ENCODE measurements at places on chromosomes 11 and 22. TPM values are rescaled to one million over a fixed set of nuclear protein-coding genes. Genes with fewer than 3 reads are reported as not detected.

The PNPLA5 gene
- not detected for total RNA-seq

The GRM5 gene
- total RNA-seq = not detected

DNA sequence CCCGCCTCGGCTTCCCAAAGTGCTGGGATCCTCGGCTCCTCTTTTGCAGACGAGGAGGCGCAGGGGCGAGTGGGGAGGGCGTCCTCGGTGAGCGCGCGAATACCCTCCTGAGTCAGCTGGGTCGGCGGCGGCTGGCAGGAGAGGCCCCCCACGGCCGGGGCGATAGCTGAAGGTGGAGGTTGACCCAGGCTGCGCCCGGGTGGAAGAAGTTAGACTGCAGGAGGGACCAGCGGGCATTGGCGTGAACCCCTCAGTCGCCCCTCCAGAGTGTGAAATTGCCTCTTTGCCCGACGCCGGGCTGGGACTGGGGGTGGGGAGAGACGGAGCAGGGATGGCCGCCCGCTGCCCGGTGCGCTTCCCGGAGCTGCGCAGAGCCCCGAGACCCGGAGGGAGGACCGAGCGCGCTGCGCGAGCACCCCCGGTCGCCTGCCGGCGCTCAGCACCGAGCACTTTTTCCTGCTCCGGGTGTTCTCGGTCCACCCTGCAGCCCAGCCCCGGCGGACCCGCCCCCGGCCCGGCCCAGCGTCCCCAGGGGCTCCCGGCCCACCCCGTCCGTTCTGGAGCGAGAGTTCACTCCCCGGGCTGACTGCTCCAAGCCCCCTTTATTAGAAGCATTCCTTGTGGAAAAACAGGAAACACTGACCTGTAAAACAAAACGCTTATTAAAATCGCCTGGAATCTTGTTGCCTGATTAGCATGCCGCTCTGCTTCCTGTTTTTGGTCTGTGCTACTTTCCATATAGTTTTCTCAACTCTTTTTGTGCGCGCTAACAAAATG is 13.7 kb upstream of the CPT1A start:
- peak; percentile 86 for DNase-seq

DNA sequence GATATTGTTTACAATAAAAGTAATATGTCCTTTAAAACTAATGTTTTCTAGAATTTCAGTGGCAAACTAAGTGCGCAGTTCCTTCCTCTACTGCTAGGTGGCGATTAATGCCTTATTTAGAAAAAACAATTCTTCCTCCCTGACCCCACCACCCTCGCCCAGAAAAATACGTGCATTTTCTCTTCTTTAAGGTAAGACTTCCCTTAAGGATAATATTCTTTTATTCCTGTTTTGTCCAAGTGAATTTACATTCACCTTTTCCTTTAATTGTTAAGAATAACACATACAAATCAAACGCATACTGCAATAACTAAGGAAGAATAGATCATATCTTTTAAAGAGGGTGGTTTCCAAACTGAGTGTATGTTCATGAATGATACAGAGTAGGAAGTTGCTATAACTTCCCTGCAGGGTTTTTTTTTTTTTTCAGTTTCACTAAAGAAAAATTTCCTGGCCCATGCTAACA is 17.0 kb upstream of the PSMA1 start:
- DNase-seq = peak; percentile 76

DNA sequence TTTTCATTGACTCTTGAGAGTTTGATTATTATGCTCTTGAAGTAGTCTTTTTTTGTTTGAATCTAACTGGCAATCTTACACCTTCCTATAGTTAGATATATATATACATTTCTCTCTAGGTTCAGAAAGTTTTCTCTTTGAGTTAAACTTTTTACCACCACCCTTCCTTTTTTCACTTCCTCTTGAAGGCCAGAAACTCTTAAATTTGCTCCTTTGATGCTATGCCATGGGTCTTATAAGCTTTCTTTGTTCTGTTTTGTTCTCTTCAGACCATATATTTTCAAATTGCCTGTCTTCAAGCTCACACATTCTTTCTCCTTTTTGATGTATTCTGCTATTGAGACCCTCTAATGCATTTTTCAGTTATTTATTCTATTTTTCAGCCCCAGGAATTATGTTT is 513.5 kb upstream of the CNTN5 start:
- DNase-seq = no peak

GRCh38 chr22:35197071-35197470 is 60.2 kb upstream of the HMGXB4 start:
- no peak for DNase-seq

The GAL gene
- 8.4 TPM for total RNA-seq

The BTBD10 gene
- 29.5 TPM for total RNA-seq

DNA sequence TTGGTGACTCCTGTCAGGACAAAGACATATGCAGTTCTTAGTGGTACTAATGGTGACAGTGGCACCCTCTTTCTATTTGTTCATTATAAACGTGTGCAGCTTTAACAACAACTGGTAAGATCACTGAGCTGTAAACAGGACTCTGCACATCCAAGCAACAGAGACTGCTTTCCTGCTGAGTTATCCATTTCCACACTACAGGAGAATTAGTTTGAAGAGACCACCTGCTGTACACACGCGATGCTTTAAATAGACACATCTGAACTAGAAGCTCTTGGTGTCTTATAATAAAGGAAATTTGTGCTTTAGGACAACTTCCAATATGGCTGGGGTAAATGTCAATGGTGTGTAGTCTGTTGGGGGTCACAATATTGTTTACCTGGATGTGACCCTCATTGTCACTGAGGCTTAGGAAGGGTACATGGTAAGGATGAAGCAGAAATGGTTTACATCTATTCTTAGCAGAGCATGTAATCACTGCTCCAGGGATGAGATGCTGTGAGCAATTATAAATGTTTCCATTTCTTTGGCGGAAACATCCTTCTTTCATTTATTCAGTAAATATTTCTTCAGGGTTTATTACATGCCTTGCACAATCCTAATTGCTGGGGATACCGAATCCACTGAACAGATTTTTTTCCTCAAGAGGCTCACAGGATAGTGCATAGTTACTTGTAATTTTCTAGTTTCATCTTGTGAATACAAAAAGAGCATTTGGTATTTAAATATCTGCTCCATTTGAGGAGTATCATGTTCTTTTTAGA is 354.0 kb upstream of the CCDC90B start:
- DNase-seq = no peak

DNA sequence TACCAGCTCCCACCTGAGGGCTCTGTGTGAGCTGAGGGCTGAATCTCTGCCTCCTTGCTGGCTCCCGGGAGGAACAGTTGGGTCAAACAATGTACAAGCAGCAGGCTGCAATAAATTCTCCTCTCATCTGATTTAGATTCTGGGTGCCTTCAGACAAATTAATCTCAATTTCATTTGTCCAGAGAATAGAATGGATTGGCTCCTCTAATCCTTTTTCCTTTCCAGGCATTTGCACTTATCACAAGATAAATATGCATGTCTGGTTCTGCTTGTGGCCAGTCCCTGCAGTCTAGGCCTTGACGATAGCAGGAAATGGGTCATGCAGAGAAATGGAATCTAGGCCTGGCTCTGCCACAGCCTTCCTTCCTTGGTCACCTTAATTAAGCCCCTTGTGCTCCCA is 28.7 kb downstream of the UPB1 start:
- no peak for DNase-seq

The MAPK8IP2 gene
- 0.64 TPM for total RNA-seq

DNA sequence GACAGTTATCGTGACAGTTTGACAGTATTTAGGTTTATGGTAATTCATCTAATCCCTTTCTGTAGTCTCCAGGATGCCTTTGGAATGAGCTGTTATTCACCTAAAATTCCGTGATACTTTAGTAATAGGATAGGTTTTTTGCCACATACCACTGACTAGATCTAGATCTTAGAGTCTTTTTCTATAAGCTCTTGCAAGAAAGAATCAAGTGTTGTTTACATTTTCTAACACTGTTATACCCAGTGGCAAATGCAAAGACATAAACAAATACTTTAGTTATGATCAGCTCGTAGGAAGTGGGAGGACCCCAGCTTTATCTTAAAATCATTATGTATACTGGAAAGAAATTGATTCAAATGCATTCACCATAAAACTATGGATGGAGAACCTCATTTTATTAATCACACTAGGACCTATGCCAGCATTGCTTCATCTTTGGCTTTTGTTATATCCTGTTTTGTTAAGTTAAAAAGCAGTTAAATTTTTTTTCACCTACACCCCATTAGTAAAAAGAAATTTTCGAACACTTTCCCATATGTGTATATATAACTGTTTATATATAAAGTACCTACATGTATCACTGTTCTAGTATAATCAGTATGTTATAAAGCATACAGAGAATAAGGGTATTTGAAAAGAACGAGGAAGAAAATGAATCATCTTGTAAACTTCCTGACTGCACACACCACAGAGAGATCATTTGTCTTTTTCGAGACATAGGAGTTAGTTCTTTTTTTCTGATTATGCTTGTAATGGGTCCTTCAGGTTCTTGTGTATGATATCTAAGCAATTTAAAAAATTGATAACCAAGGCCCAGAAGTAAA is 60.9 kb downstream of the PDHX start:
- no peak for DNase-seq

The LRRC75B gene
- total RNA-seq = 15.7 TPM

DNA sequence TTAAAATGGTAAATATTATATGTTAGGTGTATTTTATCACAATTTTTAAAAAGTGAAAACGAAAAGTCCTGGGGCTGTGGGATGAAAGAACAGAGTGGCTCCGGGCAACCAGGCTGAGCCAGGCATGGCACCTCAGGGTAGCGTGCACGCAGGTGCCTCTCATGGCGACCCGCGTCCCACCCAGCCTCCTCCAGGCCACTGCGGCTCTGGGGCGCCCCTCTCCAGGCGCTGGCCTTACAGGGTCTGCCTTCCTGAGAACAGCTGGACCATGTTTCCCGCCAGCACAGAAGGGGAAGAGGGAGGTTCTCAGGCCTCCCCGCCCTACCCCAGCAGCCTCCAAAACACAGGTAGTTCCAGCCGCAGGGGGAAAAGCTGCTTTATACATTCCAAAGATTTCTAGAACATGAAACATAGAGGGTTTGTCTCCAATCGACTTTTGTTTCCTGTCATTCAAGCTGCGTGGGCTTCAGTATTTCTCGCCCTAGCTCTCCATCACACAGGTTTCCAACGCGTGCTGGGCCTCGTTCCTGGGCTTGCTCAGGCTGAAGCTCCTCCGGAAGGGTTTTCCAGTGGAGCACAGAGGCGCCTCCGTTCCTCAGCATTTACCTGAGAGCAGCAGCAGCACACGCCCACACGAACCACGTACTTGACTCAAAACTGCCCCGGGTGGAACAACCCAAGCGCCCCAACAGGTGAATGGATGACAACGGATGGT is 10.5 kb downstream of the EHD1 start:
- DNase-seq = no peak

GRCh38 chr11:57248780-57249383 is 11.8 kb upstream of the APLNR start:
- DNase-seq = peak; percentile 63

The SPON1 gene
- 85.5 TPM for total RNA-seq

GRCh38 chr11:64710418-64711137 is 12.4 kb downstream of the NRXN2 start:
- DNase-seq = no peak

DNA sequence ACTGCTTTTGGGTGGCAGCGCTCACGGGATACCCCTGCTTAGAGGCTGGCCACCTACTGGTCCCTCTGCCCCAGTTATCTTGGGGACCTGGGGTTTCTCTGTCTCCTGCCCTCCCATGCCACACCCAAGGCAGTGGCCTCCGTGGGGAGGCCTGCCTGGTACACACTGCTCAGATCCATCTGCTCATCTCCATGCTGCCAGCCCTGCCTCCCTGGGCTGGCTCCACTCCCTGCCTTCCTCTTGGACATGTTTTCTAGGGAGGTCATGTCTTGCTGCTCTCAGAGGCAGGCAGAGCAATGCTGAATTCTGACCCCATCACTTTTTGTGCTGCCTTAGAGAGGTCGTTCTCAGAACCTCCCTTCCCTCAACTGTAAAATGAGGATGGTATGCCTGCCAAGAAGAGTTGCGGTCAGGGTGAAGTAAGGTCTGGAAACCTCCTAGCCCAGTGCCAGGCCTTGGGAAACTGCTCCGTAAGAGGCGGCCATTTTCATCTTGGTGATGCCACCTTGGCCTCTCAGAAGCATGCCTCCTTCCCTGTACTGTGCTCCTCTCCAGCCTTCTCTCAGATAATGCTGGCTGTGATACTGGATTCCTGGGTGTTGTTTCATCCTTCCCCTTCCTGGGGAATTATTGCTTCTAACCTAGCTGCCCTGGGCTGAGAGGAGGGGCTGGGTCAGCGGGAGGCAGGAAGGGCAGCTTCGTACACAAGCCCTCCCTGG is 186.4 kb upstream of the ZBED5 start:
- no peak for DNase-seq

The BCO2 gene
- 3.7 TPM for total RNA-seq

GRCh38 chr11:15258433-15259165 is 143.9 kb downstream of the INSC start:
- DNase-seq = peak; percentile 19

GRCh38 chr11:21771097-21771496 is 421.8 kb upstream of the ANO5 start:
- DNase-seq = no peak

- DNase-seq = peak; percentile 37
Observed at GRCh38 chr11:23404225-23405160, 544.2 kb upstream of the CCDC179 start.

DNA sequence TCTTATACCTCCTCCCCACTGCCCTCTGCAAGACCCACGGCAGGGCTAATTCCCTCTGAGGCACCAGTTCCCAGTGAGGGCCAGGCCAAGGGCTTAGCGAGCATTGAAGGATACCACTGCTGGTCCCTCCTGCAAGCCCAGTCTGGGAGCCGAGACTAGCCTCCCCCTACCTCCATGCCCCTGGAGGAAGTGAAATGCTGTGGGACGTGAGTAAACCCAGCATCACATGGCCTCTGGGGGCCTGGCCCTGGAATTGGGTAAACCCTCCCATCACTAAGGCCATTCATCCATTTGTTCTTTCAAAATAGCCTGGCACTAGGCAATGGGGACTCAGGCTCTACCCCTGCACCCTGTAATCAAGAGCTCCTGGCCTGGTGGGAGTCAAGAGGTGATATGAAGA is 24.7 kb downstream of the ARAP1 start:
- DNase-seq = no peak

DNA sequence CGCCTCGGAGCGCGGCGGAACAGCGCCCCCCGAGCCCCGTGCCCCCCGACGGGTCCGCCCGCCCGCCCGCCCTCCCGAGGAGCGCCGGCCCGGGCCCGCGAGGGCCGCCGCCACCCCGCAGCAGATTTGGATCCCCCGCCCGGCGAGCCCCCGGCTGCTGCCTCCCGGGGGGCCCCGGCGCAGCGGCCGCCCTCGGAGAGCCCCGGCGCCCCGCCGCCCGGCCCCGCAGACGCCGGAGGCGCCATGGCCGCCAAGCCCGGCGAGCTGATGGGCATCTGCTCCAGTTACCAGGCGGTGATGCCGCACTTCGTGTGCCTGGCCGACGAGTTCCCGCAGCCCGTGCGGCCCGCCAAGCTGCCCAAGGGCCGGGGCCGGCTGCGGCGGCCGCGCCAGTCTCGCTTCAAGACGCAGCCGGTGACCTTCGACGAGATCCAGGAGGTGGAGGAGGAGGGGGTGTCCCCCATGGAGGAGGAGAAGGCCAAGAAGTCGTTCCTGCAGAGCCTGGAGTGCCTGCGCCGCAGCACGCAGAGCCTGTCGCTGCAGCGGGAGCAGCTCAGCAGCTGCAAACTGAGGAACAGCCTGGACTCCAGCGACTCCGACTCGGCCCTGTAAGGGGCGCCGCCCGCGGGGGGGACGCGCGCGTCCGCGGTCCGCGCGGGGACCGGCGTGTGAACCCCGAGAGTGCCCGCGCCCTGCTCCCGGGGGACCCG is 380 bp downstream of the C11orf96 start:
- DNase-seq = no peak

The PATE2 gene
- 0.22 TPM for total RNA-seq

All from mucosa of descending colon (tissue), 3 donors.